ENCODE measurements at places on chromosomes 16 and 17.

GRCh38 chr17:77140878-77141767 lies at the start of gene SEC14L1:
SEC14L1 (plus strand) TSS chr17:77140969; CDS start chr17:77143597, 2,628 bp downstream.
- peak; percentile 52 for DNase-seq

DNA sequence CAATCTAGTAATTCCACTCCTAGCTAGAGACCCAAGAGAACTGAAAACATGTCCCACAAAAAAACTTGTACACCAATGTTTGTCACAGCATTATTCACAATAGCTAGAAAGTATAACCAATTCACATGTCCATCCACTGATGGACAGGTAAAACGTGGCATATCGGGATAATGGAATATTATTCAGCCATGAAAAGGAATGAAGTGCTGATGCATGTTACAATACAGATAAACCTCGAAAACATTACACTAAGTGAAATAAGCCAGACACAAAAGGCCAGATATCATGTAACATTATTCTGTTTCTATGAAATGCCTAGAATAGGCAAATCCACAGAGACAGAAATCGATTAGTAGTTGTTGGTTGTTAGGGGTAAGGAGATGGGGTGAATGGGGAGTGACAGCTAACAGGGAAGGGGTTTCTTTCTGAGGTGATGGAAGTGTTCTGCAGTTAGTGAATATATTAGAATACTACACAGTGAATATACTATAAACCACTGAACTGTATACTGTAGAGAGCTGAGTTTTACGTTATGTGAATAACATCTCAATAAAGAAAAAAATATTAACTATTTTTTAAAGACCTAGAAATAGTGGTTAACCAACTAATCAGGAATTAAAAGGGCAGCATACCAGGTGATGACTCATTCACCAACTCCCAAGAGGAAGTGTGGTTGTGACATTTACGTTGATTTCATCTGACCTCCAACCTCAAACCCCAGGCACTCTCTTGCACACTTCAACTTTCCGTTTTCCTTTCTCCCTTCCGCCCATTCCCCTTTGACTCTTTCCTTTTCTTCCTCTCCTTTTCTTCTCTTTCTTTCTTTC lies 48.6 kb downstream of the GAS7 start:
- peak; percentile 43 for DNase-seq

DNA sequence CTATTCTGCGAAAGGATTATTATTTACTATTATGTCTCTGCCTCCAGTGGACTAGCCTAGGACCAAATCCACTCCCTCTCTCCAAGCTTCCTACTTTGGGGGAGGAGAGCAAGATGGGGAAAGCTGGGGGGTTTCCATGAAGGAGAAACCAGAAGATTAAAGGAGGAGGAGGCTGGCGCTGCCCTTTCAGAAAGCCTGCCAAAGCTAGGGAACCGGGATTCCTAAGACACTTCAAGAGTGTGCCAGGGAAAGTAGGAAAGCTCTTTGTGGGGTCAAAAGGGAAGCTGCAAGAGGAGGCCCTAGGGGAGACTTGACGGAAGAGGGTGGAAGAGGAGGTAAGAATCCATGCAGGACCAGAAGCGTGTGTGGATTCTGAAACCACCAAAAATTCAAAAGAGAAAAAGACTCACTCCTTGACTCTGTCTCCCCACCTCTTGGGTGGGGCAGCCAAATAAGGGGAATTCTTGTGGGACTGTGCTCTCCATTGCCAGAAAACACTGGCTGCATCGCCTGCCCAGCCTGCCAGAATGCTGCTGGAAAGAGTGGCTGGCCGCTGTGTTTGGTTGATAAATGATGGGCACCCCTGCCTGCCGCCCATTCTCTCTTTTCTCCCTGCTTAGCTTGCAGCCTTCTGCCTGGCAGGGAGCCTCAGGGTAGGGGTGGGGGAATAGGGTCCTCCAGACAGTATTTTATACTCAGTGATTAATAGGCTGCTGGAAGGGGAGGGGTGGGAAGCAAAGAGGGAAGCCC lies 11.8 kb upstream of the KAT7 start:
- no peak for DNase-seq

- no peak for DNase-seq
Observed at GRCh38 chr17:79941088-79942010, 94.3 kb downstream of the TBC1D16 start.

GRCh38 chr16:55672471-55672870 lies 16.7 kb downstream of the SLC6A2 start:
- DNase-seq: no peak

DNA sequence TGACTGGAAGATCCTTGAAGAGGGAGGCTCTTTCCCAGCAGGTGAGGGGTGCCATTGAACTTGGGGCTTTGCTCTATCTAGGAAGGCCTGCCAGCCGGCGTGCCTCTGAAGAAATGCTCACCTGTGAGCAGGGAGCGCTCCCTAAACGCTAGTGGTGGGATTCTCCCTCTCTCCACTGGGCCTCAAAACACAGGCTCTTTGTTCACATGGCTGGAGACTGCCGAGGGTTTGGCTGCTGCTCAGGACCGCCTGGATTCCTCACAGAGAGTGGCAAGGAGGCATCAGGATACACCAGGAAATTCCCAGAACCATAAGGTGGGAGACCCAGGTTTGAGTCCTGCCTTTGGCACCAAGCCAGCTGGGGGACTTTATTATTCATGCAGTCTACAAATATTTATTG lies 17.6 kb upstream of the TMEM11 start:
- no peak for DNase-seq

DNA sequence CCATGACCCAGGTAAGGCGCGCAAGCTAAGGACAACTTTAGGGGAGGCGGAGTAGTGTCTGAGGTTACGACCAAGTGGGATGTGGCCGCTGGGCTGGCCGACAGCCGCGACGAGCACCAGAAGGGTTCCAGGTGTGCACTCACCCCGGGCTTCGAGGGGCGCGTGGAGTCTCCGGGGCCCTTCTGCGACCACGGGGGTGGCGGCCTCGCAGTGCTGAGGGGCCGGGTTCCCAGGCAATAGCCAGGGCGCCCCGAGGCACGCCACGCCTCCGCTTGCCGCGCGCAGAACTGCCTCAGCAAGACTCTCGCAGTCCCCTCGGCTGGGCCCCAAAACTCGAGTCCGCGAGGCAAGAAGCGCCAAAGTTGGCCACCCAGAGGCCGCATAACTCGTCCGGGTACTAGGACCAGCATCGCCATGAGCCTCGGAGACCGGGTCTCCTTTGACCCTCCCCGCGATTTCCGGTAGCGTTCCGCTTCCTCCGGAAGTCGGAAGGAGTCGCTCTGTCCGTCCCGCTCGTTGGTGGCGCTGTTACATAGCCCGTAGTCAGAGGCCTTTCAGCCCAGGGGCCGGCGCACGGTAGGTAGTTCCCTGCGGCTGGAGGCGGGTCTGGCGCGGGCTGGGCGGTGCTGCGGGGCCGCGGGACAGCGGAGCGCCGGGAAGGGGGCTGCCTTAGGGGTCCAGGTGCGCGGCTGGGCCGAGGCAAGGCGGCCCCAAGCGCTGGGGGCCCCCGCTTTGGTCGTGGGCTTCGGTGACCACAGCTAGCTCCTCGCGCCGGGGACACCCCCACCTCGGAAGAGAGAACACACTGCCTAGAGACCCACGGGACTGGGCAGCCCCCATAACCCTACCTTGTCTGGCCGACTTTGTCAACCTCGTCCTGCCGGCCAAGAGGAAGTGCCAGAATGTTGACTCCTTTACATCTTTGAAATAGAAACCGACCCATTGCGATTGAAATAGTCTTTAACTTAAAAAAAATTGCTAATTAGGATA lies at the start of the genes ADPRM and SCO1:
Gene ADPRM (plus strand): TSS at position 503 of the 990 bp plus-strand sequence. CDS start 7,333 bp downstream, outside the sequence.
Gene SCO1 (minus strand): TSS at position 442 of the 990 bp plus-strand sequence. CDS start 26 bp downstream, at position 416.
- peak; percentile 94 for DNase-seq

DNA sequence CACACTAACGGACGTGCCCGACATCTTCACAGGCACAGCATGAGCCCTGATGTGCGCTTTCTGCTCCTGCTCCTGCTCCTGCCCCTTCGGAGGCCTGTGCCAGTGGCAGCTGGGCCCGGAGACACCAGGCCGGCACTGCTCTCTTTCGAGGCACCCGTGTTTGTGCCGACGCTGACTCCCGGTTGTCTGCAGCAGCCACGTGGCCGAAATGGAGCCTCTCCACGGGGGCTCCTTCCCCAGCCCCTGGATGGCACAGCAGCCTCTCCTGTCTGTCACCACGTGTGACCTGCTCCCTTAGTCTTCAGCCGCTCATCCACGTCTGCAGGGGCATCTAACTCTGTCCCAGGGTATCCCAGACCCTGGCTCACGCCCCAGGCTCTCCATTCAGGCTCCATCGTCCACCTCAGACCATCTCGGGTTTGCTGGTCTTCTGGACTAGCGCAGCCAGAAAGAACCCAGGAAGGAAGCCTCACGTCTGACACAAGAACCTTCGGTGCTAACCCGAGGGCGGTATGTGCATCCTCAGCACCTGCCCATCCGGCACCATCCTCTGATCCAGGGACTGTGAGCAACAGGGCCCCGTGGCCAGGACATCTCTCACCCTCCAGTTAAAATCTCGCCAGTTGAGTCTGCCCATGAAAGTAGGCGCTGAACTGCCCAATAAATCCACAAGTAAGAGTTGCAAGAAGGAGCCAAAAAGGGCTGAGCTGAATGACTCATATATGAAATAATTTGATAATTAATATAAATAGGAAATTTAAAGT lies 4.2 kb upstream of the RPH3AL start:
- no peak for DNase-seq

DNA sequence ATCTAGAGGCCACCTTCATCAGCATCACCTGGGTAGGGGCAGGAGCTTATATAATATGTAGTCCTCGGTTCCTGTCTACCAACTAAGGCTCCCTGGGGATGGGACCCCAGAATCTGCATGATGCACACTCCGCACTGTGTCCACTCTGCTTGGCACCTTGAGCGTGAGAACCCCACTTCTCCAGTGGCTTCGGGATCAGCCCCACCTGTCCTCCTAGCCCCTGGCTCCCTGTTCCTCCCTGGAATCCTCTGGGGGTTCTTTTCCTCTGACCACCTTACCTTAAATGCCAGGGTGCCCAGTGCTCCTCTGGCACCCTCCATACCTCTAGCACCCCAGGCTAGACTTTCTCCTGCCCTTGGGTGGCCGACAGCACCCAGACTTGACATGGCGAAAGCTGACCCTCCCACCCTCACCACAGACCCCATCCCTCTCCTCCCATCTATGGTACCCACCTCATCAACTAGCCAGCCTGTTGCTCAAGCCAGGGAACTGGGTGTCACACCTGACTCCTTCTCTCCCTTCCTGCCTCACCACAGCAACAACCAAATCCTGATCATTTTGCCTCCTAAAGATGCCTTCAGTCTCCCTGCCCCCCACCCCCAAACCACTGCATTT lies 2.8 kb upstream of the NXPH3 start:
- no peak for DNase-seq

DNA sequence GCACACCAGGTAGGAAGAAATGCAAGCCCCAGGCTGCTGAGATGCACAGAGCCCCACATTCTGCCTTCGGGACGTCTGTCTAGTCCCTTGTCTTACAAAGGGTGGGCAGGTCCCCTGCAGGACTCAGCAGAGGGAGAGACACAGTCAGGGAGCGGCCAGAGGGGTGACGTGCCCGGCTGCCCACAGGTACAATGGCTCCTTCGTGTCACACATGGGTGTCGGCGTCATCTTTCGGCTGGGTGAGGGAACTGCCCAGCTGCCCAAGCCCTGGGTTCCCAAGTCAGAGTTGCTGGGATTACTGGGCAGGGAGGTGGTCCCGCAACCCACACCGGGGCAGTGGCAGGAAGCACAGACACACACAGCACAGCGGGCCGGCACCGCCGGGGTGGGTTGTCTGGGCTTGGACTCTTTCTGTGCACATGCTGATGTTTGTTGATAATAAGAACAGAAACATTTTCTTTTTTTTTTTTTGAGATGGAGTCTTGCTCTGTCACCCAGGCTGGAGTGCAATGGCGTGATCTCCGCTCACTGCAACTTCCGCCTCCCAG lies 80.6 kb downstream of the JPH3 start:
- DNase-seq: no peak

Data from activated CD4-positive, alpha-beta T cell treated with anti-CD3 and anti-CD28 coated beads, Interleukin-2, Interleukin-4, amounts not matched to agents 100 ng/mL and 50 ng/mL, durations not matched to agents 16 hours and 8 hours (primary cell).